ENCODE measurements at places on chromosomes 2 and 18. TPM values are rescaled to one million over a fixed set of nuclear protein-coding genes. Genes with fewer than 3 reads are reported as not detected.

The TMEFF2 gene
- total RNA-seq = 88.4 TPM

The KCNK3 gene
- total RNA-seq = 6.3 TPM

The DAW1 gene
- total RNA-seq = 2.8 TPM

The FHL2 gene
- 2.5 TPM for total RNA-seq

The KCNG2 gene
- 2.1 TPM for total RNA-seq

The DYNAP gene
- not detected for total RNA-seq

Data from cerebellum (tissue), 4 donors.